NCI-H1436 (cell line): ENCODE measurements at places on chromosomes 16 and 17.

DNA sequence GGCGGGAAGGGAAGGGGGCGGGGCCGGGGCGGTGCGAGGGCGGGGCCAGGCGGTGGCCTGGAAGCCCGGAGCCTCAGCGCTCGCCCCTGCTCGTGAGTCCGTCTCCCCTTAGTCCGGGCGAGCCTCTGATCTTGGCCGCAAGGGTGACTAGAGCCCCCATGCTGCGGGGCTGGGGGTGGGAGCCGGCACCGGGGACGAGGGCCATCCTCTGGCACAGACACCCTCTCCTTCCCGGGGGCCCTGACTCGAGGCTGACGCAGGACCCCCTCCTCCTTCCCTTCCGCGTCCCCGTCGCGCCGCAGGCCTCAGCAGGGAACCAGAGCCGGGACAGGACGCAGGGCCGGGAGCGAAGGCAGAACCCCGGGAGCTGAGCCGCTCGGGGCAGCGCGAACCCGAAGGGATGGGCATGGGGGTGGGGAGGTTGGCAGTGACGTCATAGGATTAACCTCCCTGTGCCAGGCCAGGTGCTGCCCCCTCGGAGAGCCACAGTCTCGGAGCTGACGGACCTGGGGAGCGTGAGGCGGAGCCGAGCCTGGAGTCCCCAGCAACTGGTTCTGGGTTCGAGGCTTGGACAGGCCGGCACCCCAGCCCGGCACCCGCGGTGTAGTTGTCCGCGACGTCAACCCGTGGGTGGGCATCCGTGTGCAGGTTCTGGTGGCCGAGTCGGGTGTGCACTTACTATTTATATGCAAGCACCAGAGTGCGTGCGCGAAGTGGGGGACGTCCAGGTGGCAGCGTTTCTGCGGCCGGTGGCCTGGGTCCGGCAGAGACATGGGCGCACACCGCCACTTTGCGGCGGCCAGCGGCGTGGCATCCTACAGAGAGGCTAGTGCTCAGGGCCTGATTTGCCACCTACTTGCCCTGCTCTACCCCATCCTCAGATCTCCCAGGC lies 503 bp upstream of the PLCD3 start:
- DNase-seq, result peak; percentile 75

- DNase-seq, result no peak
Measured at GRCh38 chr16:8179615-8180014, 410.7 kb downstream of the TMEM114 start.

DNA sequence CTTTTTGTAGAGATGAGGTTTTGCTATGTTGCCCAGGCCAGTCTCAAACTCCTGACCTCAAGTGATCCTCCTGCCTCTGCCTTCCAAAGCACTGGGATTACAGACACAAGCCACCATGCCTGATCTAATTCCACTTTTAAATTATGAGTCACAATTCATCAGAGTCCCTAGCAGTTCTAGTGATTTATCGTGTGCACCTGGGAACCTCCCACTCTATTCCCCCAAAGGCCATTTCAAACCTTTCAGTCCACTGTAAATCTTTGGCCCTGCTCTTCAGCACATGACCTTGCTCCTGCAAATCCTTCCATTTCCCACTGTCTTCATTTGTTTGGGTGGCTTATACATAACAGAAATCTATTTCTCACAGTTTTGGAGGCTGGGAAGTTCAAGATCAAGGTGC lies 73.0 kb downstream of the HS3ST2 start:
- no peak for DNase-seq

DNA sequence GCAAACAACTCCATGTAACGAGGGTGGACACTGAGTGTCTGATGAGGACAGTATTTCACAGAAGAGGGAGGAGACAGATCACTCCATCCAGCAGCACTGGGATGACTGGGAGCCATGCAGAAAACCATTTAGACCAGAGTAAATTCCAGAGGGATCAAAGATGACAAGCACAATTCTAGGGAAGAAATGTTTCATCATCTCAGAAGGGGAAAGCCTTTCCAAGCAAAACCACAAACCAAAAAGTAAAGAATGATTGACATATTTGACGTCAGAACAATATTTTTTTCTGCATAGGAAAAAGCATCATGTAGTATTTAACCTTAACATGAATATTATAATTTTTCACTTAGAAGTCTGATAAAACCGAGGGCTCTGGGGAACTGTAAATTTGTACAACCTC lies 4.8 kb downstream of the DNASE1 start:
- DNase-seq, result no peak

GRCh38 chr17:61449707-61450640 lies 2.2 kb upstream of the TBX4 start:
- DNase-seq, result no peak

DNA sequence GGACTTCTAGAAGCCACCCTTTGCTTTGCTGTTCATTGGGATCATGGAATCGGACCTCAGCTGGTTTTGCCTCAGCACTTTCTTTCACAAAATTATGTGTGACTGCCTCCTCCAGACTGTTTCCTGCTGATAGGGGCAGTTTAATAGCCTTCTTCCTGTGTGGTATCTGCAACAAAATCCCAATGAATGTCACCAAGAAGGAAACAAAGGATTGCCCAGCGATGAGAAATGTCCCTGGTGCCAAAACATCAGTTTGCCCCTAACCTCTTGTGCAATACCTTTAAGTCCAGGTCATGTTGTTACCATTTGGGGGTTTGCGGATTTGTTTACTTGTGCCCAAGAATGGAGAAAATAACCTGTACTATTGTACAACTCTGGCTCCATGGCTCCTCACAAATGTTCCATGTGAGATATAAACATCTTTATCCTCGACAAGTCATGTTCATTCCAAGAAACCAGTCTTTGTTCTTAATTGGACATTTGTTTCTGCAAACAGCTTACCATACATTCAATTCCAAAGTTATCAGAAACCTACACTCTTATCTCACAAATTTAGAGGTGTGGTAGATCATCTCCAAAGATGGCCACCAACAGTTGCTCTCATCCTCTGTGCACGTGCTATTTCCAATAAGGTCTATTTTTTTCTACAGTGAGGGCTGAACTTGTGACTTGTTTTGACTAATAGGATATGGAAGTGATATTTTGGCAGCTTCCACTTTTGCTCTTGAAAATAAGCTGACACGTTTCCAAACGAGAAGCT lies 14.8 kb downstream of the TAC4 start:
- DNase-seq, result no peak

DNA sequence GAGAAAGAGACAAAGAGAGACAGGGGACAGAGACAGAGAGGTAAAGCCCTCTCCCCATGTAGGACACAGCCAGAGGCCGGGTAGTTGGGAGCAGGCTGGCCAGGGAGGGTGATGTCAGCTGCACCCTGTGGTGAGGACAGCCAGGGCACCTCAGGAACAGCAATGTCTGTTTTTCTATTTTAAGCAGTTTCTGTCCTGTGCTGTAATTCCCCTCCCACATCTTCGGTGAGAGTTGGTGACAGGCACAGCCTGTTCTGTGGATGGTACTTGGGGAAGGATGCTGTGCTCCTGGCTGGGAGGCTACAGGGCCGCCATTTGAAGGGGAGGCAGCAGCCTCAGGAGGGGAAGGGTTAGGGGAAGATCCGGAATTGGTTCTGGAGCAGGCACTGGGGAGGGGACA lies 163.5 kb downstream of the SDK2 start:
- no peak for DNase-seq

- no peak for DNase-seq
Measured at GRCh38 chr17:43547659-43548256, 1.6 kb upstream of the ETV4 start.

DNA sequence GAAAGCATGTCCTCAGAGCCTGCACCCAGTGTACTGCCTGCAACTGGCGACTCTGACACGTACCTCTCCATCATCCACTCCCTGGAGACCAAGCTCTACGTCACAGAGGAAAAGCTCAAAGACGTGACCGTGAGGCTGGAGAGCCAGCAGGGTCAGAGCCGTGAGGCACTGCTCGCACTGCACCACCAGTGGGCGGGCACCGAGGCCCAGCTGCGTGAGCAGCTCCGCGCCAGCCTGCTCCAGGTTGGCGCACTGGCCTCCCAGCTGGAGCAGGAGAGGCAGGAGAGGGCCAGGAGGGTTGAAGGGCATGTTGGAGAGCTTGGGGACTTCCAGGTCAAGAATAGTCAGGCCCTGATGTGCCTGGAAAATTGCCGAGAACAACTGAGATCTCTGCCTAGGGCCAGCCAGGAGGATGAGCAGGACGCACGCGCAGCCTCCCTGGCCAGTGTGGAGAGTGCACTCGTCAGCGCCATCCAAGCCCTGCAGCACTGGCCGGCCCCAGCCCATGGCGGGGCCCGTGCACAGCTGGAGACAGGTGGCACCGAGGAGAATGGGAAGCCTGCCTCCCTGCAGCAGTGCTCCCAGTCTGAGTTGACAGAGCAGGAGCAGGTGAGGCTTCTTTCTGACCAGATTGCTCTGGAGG lies 40.3 kb downstream of the PLD6 start:
- no peak for DNase-seq

GRCh38 chr16:50667497-50668367 lies 13.4 kb downstream of the SNX20 start:
- DNase-seq, result no peak

- no peak for DNase-seq
Measured at GRCh38 chr16:1788708-1789100, 4.8 kb downstream of the IGFALS start.

DNA sequence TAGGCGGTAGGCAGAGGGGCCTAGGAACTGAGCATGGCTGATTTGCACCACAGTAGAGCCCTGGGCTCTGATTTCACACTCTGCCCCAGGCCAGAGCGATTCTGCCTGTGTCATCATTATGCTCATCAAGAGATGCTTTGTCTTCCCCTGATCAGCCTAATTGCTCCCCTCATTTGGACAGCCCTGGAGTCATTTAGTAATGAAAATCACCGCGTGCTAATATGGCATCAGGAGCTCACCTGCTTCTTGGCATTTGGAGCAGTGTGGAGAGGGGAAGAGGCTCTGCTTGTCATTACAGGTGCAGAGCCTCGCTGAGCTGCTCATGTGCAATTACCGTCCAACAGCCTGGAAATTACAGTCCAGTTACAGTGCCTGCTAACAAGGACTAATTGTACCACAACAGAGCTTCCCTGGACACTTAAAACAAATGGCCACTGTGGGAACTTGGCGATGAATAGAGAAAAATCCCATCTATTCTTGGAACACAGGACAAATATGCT lies 157.1 kb upstream of the WSCD1 start:
- peak; percentile 48 for DNase-seq

DNA sequence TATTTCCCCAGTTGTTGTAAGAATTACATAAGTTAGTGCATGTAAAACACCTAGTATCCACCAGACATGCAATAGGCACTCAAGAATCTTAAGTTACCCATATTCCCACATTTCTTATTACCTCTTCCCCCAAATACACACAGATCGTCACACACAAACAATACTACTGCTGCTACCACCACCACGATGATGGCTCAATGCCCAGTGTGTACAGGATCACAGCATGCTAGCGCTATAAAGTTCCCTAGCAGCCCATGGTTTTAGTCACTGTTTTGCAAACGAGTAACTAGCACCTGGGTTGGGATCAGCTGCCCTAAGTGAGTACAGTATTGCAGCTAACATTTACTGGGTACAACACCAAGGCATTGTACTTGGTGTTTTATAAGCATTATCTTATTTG lies 411.7 kb downstream of the UTP18 start:
- no peak for DNase-seq

DNA sequence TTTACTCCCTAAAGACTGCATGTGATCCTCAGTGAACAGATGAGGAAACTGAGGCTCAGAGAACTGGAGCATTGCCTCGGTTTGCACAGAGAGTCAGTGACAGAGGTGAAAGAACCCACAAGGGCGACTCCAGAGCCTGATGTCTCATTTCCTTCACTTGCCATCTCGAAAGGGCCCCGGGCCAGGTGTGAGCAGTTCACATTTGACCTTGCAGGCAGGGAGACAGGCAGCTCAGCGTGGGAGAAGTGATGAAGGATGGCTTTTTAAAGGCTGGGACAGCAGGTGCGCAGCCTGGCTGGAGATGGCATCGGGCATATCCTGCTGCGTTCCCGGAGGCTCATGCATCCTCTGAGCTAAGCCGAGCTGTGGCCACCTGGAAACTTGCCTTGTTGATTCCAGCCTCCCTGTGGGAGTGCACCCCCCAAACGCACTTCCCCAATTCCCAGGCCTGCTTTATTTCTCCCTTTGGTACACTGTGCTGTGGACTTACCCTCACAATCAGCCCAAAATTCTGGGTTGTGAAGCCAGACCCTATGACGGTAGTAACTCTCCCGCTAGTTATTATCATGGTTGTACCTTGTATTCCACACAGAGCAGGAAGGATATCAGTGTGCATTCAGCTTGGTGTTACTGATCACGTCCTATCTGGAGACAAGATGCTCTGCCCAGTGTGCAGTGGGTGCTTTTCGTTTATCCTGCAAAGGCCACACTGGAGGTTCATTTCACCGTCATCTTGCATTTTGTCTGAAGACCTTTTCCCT lies 753.2 kb upstream of the EEF2KMT start:
- DNase-seq, result no peak

DNA sequence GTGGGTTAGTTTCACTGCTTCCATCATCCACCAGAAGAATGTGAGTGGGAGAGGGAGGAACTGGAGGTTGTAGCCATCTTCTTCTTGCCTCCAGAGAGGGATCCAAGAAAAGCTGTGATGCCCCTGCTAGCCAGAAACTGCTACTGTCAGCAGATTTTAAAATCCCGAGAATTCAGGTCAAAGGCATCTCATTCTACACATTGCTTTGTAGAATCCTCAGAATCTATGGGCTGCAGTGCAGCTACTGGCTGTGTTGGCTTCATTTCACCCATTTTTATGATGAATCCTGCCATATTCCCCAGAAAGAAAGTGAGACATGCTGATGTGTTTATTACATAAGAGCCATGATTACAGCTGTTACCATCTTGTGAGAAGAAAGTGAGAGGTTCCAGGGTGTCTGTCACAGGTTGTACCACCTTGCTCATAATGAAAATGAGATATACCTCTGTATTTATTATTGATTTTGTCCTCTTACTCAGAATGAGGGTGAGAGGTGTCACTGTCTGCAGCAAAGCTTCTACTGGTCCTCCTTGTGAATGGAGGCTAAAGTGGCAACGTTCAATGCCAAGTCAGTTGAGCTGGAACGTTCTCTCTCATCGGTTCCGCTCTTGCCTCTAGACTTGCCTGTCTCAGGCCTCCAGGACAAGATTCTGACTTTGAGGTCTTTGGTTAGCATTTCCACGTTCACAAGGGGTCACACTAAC lies 50.1 kb upstream of the MYH10 start:
- no peak for DNase-seq

- no peak for DNase-seq
Measured at GRCh38 chr16:87725596-87726235, 40.1 kb downstream of the KLHDC4 start.

DNA sequence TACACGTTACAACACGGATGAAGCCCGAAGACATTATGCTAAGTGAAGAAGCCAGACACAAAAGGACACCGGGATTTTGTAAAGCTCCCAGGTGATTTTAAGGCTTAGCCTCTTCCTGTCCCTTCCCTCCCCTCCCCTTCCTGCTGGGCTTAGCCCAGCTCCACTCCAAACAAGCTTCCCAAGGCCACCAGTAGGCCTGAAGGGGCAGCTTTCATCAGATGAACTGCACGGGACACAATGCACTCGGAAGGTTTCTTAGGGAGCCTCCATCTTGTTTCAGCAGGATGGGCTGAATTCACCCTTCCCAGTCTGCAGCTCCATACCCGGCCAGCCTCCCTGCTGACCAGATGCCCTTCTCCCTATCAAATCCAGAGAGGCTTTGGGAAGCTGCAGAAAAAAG lies 10.4 kb downstream of the MEFV start:
- no peak for DNase-seq
